ENCODE measurements at places on chromosomes 16 and 17.

GRCh38 chr16:56985962-56986360 lies 3.4 kb upstream of the NLRC5 start:
- DNase-seq, result no peak

DNA sequence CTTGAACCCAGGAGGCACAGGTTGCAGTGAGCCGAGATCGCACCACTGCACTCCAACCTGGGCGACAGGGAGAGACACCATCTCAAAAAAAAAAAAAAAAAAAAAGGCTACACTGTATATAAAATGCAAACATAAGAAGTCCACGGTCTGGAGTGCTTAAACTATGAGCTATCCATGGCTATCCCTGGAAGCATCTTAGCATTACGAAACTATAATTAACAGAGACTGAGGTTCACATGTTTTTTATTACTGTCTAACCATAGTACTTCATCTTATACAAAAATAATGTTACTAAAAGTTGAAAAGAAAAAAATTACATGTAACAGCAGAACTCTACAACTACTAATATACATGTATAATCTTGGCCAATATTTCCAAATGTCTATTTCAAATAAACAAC lies 32.8 kb downstream of the HELZ start:
- no peak for DNase-seq

- DNase-seq, result no peak
Observed at GRCh38 chr17:71409712-71410111, 711.1 kb upstream of the SOX9 start.

GRCh38 chr16:27756206-27756970 lies 206.4 kb downstream of the KATNIP start:
- DNase-seq, result no peak

GRCh38 chr17:41298458-41299135 lies 4.1 kb downstream of the KRTAP29-1 start:
- DNase-seq, result no peak

DNA sequence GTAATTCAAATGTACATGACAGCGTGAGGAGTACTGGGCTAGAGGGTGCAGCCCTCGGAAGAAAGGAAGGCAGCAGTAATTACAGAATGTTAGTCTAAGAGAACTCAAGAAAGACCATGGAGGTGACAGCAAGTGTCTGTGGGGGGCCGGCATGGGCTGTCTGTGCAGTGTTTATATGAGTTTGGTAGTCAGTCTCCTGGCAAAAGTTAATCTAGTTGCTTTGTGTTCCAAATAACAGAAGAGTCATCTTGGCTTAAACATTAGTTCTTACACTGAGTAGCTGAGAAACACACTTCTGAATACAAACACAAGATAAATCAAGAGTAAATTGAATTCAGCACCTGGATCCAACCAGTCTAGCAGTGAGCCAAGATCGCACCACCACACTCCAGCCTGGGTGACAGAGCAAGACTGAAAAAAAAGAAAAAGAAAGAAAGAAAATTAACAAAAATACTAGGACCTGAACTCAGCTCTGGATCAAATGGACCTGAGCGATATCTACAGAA lies 189.3 kb upstream of the COX10 start:
- no peak for DNase-seq

DNA sequence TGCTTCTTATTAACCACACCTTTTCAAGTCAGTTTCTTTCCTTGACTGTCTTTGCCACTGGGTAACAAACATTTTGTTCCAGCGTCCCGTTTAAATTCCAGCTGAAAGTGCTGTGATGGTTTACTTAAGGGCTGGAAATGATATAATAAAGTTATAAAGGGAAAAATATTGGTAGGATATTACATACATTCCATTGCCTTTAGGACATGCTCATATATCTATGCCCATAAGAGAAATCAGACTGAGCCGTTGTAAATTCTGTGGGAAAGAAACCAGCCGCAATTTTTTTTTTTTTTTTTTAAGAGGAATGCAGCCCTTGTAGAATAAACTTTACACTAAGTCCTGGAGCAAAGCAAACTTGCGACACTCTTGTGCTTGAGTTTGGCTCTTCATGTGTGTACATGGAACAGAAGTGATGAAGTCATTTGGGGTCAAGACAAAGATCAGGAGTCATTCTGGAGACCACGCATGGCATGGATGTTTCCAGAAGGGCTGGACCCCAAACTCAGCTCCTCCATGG lies 210.9 kb downstream of the XYLT1 start:
- DNase-seq, result no peak

GRCh38 chr17:5297245-5297644 lies 15.2 kb downstream of the RABEP1 start:
- no peak for DNase-seq

- DNase-seq, result no peak
Observed at GRCh38 chr17:73801455-73802100, 157.3 kb upstream of the SDK2 start.

GRCh38 chr17:80191192-80191591 lies 21.4 kb downstream of the CARD14 start:
- DNase-seq, result no peak

- no peak for DNase-seq
Observed at GRCh38 chr17:38536661-38537060, 69.1 kb downstream of the SRCIN1 start.

- DNase-seq, result no peak
Observed at GRCh38 chr17:58273453-58274104, 7.2 kb downstream of the MPO start.

GRCh38 chr17:66689221-66689620 lies 145.7 kb upstream of the CACNG5 start:
- no peak for DNase-seq

DNA sequence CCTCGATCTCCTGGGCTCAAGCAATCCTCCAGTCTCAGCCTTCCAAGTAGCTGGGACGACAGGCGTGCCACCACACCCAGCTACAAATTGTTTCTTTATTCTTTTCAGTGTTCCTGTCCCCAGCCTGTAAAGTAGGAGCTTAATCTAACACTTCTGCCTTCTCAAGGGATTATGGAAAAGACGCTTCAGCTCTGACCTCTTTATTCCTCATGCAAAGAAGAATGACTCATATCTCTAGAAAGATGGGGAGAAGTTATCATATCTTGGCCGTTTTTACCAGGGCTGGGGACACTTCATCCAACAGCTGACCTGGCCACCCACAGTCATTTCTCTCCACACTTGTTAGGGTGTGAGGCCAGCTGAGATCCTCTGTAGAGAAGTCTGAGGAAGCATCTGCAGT lies 172.6 kb downstream of the HAPSTR1 start:
- no peak for DNase-seq

GRCh38 chr16:87681981-87682570 lies 79.8 kb downstream of the JPH3 start:
- DNase-seq, result no peak

GRCh38 chr17:1095853-1096173 lies 84.0 kb downstream of the ABR start:
- no peak for DNase-seq
